CD8-positive, alpha-beta T cell (primary cell): ENCODE measurements at places on chromosomes 11 and 22. TPM values are rescaled to one million over a fixed set of nuclear protein-coding genes. Genes with fewer than 3 reads are reported as not detected.

- no peak for DNase-seq
These were observed 271.9 kb downstream of the ST3GAL4 start for GRCh38 chr11:126627421-126627820.

The MYBPC3 gene
- total RNA-seq = not detected

GRCh38 chr11:65833297-65834030 lies at the start of gene SNX32:
Gene SNX32 (plus strand): TSS chr11:65833963. CDS start chr11:65834066, 103 bp downstream.
- DNase-seq = peak; percentile 96

DNA sequence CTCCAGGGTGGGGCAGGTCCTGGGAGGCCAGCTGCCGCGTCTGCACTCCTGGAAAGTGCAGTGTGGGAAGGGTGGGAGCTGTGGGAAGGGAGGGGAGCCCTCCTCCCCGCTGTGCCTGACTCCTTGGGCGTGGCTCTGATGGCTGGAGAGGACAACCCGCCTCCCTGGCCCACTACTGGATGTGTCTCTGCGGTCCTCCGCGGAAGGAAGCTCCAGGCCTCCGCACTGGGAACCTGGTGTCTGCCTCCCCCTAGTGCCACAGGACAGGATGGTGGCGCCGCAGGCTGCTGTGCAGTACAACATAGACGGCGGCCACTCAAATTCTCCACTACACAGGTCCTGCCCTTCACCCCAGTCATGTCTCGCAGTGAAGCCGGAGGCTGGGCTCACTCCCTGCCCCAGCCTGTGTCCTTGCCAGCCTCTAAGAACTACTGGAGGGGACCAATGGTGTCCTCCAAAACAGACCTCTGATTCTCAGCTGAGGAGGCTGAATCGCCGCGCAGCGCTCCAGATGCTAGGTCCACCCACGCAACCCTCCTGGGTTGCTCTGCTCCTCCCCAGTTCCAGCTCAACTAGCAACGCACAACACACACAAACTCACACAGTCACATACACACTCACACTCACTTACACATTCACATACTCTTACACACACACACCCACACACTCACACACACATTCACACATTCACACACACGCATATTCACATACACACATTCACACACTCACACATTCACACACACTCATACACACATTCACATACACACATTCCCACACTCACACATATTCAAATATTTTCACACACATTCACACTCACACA lies 12.4 kb upstream of the DSCAML1 start:
- DNase-seq = no peak

The NLRP6 gene
- total RNA-seq = 24.8 TPM

The IGSF22 gene
- 4.1 TPM for total RNA-seq

DNA sequence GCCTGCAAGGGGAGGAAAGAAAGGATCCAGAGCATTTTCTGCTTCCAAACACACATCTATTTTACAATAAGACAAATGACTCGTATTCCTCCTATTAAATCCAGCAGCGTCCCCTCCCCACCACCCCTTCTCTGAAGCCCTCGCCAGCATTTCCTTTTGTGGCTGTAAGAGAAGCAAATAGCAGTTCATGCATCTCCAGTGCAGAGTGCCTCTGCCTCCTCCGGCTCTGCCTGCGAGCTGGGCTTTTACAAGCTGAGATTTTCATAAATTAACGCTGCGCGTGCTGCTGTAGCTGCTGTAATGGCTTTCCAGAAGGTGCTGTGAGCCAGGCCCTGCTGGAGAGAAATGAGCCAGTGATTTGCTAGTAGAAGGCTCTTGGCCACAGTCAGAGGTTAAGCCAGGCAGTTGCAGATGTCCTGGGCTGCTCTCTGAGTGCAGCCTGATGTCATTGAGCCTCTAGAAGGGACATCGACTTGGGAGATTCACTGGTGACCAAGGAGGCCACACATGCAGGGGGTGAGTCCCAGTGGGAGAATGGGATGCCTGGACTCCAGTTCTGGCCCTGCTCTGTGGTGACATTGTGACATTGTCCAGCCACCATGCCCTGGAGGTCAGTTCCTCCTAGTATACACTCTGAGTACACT lies 134.5 kb upstream of the NAV2 start:
- no peak for DNase-seq
